ENCODE measurements at places on chromosomes 6 and 20. TPM values are rescaled to one million over a fixed set of nuclear protein-coding genes. Genes with fewer than 3 reads are reported as not detected.

- peaks cover 28% of the 10 kb centered on the region for H3K27me3 ChIP-seq
- peak; percentile 17 for DNase-seq
- peak overlapping the region; percentile 5 for H3K27ac ChIP-seq
These were observed 725 bp upstream of the ISM1 start for GRCh38 chr20:13220194-13220903.

Gene NKX2-4
- total RNA-seq = not detected

- H3K36me3 ChIP-seq = no peaks in the 10 kb centered on the region
- no peaks in the 10 kb centered on the region for H3K27me3 ChIP-seq
- DNase-seq = no peak
- no peak overlapping the region for H3K27ac ChIP-seq
- H3K4me3 ChIP-seq = no peak overlapping the region
These were observed 52.9 kb upstream of the DEFB112 start for GRCh38 chr6:50102676-50103075.

- H3K27ac ChIP-seq = no peak overlapping the region
- no peaks in the 10 kb centered on the region for H3K27me3 ChIP-seq
- H3K36me3 ChIP-seq = peaks cover 29% of the 10 kb centered on the region
These were observed 16.6 kb downstream of the NPEPL1 start for GRCh38 chr20:58709013-58709702.

DNA sequence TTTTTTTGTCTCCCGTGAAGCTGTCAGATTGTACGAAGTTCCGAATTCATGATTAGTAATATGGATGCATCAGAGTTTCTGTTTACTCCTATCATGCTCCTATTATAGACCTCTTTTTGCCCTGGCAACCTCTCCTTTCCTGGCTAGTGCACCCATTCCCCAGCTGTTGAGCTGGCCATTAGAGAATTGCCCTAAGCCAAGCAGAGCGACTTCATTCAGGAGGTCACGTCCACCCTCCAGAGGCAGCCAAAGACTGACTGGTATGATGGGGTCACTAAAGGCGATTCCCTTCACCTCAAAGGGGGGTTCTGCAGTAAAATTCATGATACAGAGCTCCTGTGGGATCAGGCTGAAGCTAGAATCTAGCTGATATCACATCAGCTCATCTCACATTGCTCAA, 351.9 kb downstream of the BTBD3 start:
- H3K4me3 ChIP-seq = no peak overlapping the region
- H3K4me1 ChIP-seq = no peaks in the 10 kb centered on the region
- no peak overlapping the region for H3K27ac ChIP-seq

DNA sequence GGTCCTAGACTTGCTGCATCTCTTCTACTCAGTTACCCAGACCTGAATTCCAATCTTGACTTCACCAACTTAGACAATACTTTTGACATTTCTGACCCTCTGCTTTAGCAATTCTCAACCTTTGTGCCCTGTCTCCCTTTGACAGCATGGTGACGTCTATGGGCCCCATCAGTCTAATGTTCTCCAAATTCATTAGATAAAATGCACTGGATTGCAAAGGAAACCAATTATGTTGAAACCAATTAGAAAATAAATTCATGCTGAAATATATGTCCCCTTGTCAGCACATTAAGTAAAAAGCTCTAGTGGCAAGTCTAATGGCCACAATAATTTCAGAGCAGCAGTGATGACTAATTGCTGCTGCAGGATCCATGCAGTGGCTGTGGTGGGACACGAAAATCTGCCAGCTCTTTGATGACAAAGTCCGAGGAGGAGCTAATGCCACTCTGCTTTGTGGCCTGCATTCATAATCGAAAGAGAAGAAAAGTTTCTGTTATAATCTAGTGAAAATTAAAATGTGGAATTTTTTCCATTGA, 64.0 kb downstream of the BFSP1 start:
- H3K27me3 ChIP-seq = no peaks in the 10 kb centered on the region
- H3K27ac ChIP-seq = no peak overlapping the region
- H3K4me1 ChIP-seq = no peaks in the 10 kb centered on the region
- H3K4me3 ChIP-seq = no peak overlapping the region

Gene ZC2HC1B
- not detected for total RNA-seq

GRCh38 chr6:111958534-111958933, 85.3 kb upstream of the FYN start:
- no peaks in the 10 kb centered on the region for H3K27me3 ChIP-seq
- no peak overlapping the region for H3K27ac ChIP-seq
- H3K4me1 ChIP-seq = no peaks in the 10 kb centered on the region
- H3K4me3 ChIP-seq = no peak overlapping the region
- no peaks in the 10 kb centered on the region for H3K36me3 ChIP-seq

- H3K36me3 ChIP-seq = no peaks in the 10 kb centered on the region
- H3K27ac ChIP-seq = no peak overlapping the region
- DNase-seq = no peak
- no peaks in the 10 kb centered on the region for H3K27me3 ChIP-seq
- peak overlapping the region; percentile 48 for H3K4me3 ChIP-seq
These were observed 671 bp downstream of the E2F1 start for GRCh38 chr20:33685328-33686099.

DNA sequence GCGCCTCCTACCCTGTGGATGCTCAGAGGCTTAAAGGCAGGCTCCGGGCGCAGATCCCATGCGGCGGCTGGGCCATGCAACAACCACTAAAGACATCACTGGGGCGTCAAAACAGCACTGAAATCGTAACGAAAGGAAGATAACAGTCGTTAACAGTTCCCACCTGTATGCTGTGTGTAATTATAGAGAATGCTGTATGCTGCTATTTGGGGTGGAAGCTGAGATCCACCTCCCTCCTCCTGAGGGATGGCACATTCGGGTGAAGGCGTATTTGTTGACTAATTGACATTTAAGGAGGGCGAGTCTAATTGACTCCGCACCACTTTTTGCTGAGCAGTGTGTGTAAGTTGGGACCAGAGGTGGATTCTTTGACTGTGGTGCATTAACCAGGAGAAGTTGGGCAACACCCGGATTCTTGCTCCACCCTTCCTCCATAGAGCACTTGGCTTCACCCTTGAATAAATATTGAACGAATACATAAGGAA, 687 bp downstream of the SLC35A1 start:
- peak overlapping the region; percentile 97 for H3K4me3 ChIP-seq
- H3K4me1 ChIP-seq = peaks cover 8% of the 10 kb centered on the region
- DNase-seq = no peak

Gene MUC21
- not detected for total RNA-seq

DNA sequence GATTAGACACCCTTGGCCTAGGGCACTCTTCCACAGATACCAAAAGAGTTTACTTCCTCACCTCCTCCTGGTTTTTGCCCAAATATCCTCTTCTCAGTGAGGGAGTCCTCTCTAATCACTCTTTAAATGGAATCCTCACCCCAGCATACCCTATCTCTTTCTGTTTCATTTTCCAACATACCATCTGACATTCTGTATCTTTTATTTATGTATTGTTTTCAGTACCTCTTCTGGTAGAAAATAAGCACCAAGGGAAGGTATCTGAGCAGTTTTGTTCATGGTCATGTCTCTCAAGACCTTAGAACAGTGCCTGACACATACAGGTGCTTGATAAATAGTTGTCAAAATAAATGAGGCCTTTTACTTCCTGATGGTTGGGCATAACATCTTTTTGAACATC, 55.1 kb downstream of the KIAA0408 start:
- H3K36me3 ChIP-seq = no peaks in the 10 kb centered on the region
- H3K4me1 ChIP-seq = no peaks in the 10 kb centered on the region
- no peak overlapping the region for H3K4me3 ChIP-seq
- no peaks in the 10 kb centered on the region for H3K27me3 ChIP-seq
- no peak for DNase-seq

GRCh38 chr6:16086965-16087364, 41.9 kb upstream of the MYLIP start:
- H3K27me3 ChIP-seq = no peaks in the 10 kb centered on the region
- no peaks in the 10 kb centered on the region for H3K4me1 ChIP-seq
- H3K4me3 ChIP-seq = no peak overlapping the region
- no peak overlapping the region for H3K27ac ChIP-seq
- no peak for DNase-seq

Gene C6orf163
- total RNA-seq = 2.7 TPM

GRCh38 chr6:83962582-83962981, 71.0 kb upstream of the MRAP2 start:
- DNase-seq = no peak
- H3K27me3 ChIP-seq = no peaks in the 10 kb centered on the region
- peaks cover 54% of the 10 kb centered on the region for H3K36me3 ChIP-seq
- H3K27ac ChIP-seq = no peak overlapping the region
- no peak overlapping the region for H3K4me3 ChIP-seq
- no peaks in the 10 kb centered on the region for H3K4me1 ChIP-seq

Gene SCUBE3
- 18.7 TPM for total RNA-seq

Gene EYA2
- 1.0 TPM for total RNA-seq

Gene RFX6
- not detected for total RNA-seq

GRCh38 chr6:129599467-129599866, 110.5 kb downstream of the ARHGAP18 start:
- DNase-seq = no peak
- no peak overlapping the region for H3K4me3 ChIP-seq
- H3K36me3 ChIP-seq = no peaks in the 10 kb centered on the region
- H3K27me3 ChIP-seq = no peaks in the 10 kb centered on the region
- H3K27ac ChIP-seq = no peak overlapping the region

- H3K4me3 ChIP-seq = no peak overlapping the region
- H3K27me3 ChIP-seq = no peaks in the 10 kb centered on the region
- DNase-seq = no peak
- H3K4me1 ChIP-seq = peaks cover 6% of the 10 kb centered on the region
- no peaks in the 10 kb centered on the region for H3K36me3 ChIP-seq
These were observed 24.2 kb downstream of the SGK1 start for GRCh38 chr6:134293659-134294161.

GRCh38 chr6:43910638-43911353, 140.8 kb downstream of the VEGFA start:
- DNase-seq = no peak
- H3K27ac ChIP-seq = no peak overlapping the region

DNA sequence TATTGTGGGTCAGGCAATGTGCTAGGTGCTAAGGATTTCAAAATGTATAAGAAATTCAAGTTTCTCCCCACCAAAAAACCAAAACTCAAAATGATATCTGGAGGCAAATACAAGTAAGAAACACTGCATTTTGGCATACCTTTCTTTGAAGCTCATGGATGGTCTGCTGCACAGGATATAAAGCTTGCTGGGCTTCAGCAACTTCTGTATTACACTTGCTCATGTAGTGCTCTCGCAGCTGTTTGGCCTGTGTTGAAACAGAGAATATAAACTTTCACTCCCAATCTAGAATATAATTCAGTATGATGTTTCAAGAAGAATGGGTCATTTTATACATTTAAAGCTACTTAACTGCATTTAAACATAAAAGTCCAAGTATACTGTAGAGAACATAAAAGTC, 39.6 kb downstream of the SHPRH start:
- no peak overlapping the region for H3K27ac ChIP-seq
- no peak for DNase-seq
- H3K4me1 ChIP-seq = no peaks in the 10 kb centered on the region

GRCh38 chr6:102474041-102474807, 1080.7 kb downstream of the GRIK2 start:
- no peaks in the 10 kb centered on the region for H3K27me3 ChIP-seq
- no peak overlapping the region for H3K27ac ChIP-seq
- H3K4me3 ChIP-seq = no peak overlapping the region
- no peaks in the 10 kb centered on the region for H3K4me1 ChIP-seq
- DNase-seq = no peak
- H3K36me3 ChIP-seq = no peaks in the 10 kb centered on the region

DNA sequence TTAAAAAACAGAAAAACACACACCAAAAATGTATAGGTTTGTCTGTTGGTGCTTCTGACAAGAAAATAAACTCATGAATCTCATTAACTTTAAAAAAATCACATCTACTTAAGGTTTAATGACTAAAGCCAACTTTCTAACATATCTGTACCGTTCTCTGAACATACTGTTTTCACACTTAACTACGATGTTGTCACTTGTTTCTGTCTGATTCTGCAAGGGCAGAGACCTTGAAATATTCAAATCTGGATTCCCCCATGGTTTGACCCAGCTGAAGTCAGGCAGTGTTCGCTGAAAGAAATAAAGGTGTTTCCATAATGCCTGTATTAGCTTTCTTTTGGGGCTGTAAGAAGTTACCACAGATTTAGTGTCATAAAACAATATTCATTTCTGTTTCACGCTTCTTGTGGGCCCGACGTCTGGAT, 2.7 kb upstream of the ASXL1 start:
- no peak overlapping the region for H3K27ac ChIP-seq
- no peak for DNase-seq
- no peak overlapping the region for H3K4me3 ChIP-seq
- peaks cover 21% of the 10 kb centered on the region for H3K4me1 ChIP-seq
- H3K27me3 ChIP-seq = no peaks in the 10 kb centered on the region
- H3K36me3 ChIP-seq = no peaks in the 10 kb centered on the region

DNA sequence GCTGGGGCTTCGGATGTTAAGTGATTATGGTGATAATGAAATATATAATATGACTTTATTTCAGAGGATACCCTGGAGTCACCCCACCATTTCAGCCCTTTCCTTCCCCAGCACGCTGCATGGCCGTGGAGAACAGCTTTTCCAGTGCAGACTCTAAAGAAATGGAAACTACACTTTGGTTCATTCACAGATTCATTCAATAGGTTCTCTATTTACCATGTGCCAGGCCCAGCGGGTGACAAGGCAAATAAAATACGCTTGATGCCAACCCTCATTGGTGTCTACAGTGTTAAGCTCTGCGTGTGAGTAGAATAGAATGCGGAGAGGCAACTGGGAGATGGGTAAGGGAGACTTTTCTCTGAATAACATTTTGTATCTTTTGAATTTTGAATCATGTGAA, 89.7 kb downstream of the TCP11 start:
- peaks cover 70% of the 10 kb centered on the region for H3K4me1 ChIP-seq
- H3K27ac ChIP-seq = no peak overlapping the region
- no peak for DNase-seq

Gene SOX4
- 11.0 TPM for total RNA-seq

Gene BPIFB1
- not detected for total RNA-seq

- H3K27me3 ChIP-seq = no peaks in the 10 kb centered on the region
- H3K4me3 ChIP-seq = no peak overlapping the region
- peaks cover 21% of the 10 kb centered on the region for H3K4me1 ChIP-seq
- DNase-seq = no peak
- H3K27ac ChIP-seq = peak overlapping the region; percentile 59
- no peaks in the 10 kb centered on the region for H3K36me3 ChIP-seq
These were observed 14.2 kb downstream of the TXLNB start for GRCh38 chr6:139277587-139277986.

GRCh38 chr20:50439539-50440453, 70.4 kb upstream of the PTPN1 start:
- H3K4me3 ChIP-seq = no peak overlapping the region
- peaks cover 3% of the 10 kb centered on the region for H3K4me1 ChIP-seq
- DNase-seq = no peak
- no peaks in the 10 kb centered on the region for H3K36me3 ChIP-seq
- H3K27ac ChIP-seq = peak overlapping the region; percentile 59

DNA sequence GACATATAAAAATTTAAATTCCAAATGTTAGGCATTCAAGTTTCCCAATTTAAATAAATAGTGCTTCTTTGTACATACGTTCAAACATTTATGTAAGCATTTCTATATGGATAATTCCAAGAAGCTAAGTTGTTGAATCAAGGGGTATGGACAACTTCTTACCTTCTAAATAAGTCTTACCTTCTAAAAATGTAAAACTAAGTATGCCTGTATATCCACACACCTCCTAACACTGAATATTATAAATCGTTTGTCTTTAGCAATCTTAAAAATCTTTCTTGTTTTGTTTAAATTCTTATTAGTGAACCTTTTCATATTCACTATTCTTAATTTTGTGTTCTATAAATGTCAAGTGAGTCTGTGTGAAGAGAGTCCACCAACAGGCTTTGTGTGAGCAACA, 2.5 kb upstream of the ZSCAN16 start:
- H3K36me3 ChIP-seq = peaks cover 5% of the 10 kb centered on the region
- no peak overlapping the region for H3K27ac ChIP-seq
- no peaks in the 10 kb centered on the region for H3K27me3 ChIP-seq
- peaks cover 19% of the 10 kb centered on the region for H3K4me1 ChIP-seq

Gene MOXD1
- total RNA-seq = 2.9 TPM
